ENCODE measurements at places on chromosomes 12 and 14.
A peak's percentile ranks its signal among the peaks of the same experiment; 100 is the strongest.

DNA sequence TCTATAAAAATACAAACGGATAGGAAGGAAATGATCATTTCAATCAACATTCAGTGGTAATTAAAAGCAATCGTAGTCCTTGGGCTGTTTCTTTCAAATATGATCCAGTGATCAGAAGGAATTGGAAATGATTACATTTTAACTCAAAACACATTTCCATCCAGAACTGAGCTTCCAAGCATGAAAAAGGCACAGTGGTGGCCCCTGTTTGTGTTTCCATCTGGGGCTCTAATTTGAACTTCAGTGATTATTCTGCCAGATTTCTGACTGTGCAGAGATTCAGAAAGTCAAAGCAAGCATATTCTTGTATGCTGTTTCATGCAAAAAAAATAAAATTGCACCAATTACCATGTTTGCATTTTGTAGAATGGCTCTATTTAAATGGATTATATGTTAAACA lies 157.0 kb upstream of the LMNTD1 start:
- DNase-seq: no peak

DNA sequence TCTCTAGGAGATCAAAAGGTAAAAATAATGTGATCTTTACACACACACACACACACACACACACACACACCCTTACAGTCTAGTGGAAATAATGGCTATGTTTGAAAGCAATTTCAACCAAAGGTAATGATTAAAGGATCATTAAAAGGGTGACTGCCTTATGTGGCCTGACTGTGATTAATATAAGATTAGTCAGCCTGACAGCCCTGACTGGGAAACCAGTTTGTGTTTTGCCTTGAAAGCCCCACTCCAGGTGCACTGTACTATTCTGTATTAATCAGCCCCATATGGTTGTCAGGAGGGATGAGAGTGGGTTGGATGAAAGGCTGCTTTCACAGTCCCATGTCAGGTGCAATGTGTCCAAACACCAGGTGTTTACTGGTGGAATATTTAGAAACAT lies 10.5 kb downstream of the RASSF9 start:
- DNase-seq: no peak

GRCh38 chr12:121807642-121808347 lies 4.0 kb downstream of the SETD1B start:
- DNase-seq: no peak

DNA sequence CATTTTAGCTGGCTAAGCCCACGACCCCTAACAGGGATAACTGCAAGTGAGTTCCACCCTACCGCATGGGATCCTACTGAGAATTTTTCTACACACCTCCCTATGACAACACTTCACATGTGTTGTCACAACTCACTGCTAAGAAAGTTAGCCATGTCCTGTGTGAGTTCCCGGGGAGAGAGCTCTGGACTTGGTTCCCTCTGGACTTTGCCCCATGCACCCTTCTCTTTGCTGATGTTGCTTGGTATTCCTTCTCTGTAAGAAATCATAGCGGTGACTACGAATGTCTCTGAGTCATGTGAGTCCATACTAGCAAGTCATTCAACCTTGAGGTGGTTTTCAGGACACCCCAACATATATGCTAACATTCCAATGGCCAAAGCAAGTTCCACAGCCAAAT lies 9.5 kb upstream of the CDKN3 start:
- DNase-seq: no peak

GRCh38 chr14:99644723-99645544 lies at the start of gene HHIPL1:
Gene HHIPL1, plus strand, starts transcription at chr14:99645129. Its CDS starts 79 bp downstream, at chr14:99645208.
- no peak for DNase-seq

DNA sequence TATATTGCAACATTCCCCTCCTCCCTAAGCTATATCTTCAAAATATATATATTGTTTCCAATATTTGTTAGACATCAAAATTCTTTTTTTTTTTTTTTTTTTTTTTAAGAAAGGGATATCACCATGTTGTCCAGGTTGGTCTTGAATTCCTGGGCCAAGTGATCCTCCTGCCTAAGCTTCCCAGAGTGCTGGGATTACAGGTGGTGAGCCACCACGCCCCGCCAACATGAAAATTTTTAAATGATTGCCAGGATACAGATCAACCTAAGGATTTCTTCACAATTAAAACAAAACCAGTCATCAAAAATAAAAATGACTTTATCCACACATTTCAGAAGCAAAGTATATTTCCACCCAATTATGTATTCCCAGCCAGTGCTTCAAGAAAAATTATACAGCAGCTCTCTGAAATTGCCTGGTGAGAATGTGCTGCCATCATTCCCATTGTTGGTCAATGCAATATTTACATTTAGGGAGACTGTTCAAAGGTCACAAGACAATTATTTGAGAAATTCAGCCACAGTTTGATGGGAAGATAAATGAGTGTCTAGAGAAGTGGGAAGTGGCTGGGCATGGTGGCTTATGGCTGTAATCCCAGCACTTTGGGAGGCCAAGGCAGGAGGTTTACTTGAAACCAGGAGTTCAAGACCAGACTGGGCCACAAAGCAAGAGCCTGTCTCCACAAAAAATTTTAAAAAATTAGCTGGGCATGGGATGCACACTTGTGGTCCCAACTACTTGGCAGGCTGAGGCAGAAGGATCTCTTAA lies 141.7 kb upstream of the AMIGO2 start:
- DNase-seq: no peak

DNA sequence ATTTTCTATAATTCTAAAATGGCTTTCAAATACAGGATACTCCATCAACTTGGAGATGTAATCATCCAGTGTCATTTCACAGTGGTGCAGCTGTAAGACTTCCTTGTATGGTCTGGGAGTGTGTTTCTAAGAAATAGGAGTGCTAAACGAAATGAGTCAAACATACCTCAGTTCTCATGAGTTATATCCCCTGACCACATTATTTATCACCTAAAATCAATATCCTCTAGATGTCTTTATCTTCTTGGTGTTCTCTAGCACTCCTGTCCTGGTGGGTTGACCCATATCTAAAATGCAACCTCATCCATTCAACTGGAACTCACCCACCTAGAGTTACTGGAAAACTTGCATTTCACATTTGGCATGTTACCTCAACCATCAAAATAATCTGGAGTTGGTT lies 33.2 kb downstream of the TMEM30B start:
- DNase-seq: no peak

- no peak for DNase-seq
Observed at GRCh38 chr12:112328456-112329124, 53.6 kb downstream of the HECTD4 start.

- peak; percentile 25 for DNase-seq
Observed at GRCh38 chr12:80186727-80187217, 87.4 kb downstream of the OTOGL start.

DNA sequence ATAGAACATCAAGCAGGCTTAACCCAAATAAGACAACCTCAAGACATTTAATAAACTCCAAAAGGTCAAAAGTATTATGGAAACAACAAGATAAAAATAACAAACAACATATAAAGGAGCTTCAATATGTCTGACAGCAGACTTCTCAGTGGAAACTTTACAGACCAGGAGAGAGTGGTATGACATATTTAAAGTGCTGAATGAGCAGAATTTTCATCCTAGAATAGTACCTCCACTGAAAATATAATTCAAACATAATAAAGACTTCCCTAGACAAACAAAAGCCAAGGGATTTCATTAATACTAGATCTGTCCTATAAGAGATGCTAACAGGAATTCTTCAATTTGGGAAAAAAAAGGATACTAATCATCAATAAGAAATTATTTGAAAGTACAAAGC lies 1005.0 kb downstream of the TMTC2 start:
- DNase-seq: no peak

Data from central memory CD4-positive, alpha-beta T cell (primary cell).